ENCODE measurements at places on chromosomes 6 and 20.

- no peak for DNase-seq
These were observed 149.4 kb downstream of the ELOVL4 start for GRCh38 chr6:79797912-79798311.

GRCh38 chr6:15582499-15582898 is 80.3 kb downstream of the DTNBP1 start:
- DNase-seq: no peak

DNA sequence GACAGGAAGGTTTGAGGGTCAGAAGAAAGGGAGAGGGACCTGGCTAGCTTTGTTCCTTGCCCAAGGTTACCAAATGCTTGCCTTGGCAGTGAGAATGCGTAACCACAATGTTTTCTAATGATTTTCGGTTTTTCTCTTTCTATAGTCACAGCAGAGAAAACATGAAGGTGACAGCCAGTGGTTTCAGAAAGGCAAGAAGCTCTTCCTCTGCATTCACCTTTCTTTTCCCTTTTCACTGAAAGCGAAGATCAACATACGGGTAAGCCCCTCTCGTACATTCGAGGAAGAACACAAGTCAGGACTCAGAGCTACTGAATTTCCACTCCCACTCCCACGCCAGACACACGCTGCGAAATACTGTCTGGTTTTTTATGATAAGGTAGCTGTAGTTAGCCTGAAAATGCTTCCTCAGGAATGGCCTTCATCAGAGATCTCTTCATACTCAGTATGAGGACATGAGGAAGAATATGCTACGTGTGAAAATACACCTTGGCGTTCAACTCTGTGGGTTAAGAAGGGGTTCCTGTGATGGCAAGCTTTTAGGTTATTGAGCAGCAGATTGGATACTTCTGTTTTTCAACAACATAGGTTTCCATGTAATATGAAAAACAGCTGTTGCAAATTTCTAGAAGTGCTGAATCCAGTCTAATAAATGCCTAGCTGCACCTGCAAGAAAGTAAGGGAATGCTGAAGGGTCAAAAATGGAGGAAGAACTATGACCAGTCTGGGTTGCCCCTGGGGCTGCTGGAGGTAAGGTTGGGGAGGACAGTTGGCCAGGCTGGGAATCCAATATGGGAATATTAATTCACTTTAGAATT is 7.4 kb upstream of the CD83 start:
- no peak for DNase-seq

GRCh38 chr6:12371151-12371550 is 81.0 kb downstream of the EDN1 start:
- DNase-seq: no peak

DNA sequence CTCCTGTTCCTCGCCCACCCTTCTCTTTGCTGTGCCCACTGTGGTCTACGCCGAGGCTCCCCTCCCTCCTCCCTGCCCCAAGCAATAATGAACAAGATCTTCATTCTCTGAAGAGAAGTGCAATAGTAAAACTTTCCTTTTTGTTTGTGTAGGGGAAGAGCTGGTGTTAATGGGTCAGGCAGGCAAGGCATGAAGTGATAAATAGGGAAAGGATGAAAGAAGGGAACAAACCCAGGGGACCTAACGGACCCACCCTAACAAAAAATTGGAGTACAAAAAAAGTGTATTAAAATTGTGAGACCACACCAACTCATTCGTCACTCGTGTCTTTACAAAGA is 66.9 kb downstream of the ZBTB2 start:
- no peak for DNase-seq

DNA sequence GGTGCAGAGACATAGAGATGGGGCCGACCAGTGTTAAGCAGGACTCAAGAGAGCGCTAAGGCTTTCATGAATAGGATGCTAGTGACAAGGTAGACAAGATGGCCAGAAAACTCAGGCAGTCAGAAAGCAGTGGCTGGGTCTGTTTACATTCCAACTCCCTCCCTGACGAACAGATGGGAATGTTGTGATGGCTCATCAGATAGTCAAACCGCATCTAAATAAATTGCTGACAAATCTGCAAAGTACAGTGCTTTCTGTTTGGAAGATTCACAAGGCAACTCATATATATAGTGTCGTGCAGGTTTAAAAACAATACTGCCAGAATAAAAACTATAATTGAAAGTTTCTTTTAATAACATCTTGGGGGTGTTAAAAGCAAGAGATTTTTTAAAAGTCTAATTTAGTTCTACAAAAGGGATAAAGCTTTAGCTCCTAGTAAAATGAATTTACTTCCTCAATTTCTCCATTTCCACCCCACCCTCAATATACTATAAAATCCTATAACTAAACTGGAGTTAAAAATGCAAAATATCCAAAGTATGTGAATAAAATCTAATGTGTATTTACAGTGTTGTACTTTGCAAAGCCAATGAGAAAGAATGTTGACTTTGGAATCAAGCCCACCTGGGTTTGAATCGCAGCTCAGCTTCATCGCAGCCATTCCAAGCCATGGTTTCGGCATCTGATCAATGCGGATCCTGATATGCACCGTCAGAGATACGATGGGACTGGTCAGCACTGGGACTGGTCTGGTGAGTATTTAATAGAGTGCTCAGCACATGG is 247.3 kb upstream of the PDE10A start:
- DNase-seq: no peak

- DNase-seq: no peak
These were observed 34.3 kb upstream of the RNF144B start for GRCh38 chr6:18352842-18353241.

DNA sequence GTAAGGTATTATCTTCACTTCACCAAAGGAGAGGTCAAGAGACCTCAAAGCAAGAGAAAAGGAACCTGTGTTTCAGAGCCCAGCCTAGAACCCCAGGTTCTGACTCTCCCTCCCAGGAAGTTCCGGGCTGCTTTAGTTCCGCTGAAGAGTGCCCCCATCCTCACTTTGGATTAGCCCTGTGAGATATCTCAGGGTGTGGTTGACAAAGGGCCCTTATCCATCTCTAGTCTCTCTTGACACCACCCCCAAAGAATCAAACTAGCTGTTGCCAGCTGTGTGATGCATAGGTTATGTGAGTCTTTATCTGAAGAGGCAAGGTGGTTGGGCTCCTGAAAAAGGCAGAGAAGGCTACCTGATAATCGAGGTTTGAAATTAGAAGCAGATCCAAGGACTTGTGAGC is 20.6 kb downstream of the BRPF3 start:
- DNase-seq: no peak

- DNase-seq: no peak
These were observed 80.2 kb upstream of the PRDM1 start for GRCh38 chr6:106005954-106006353.

GRCh38 chr6:56514395-56514794 is 128.3 kb downstream of the DST start:
- no peak for DNase-seq

- DNase-seq: peak; percentile 40
These were observed at the start of gene COMMD7 for GRCh38 chr20:32743237-32744112. Gene COMMD7, minus strand, starts transcription at chr20:32743467. Its CDS starts 76 bp downstream, at chr20:32743391.

DNA sequence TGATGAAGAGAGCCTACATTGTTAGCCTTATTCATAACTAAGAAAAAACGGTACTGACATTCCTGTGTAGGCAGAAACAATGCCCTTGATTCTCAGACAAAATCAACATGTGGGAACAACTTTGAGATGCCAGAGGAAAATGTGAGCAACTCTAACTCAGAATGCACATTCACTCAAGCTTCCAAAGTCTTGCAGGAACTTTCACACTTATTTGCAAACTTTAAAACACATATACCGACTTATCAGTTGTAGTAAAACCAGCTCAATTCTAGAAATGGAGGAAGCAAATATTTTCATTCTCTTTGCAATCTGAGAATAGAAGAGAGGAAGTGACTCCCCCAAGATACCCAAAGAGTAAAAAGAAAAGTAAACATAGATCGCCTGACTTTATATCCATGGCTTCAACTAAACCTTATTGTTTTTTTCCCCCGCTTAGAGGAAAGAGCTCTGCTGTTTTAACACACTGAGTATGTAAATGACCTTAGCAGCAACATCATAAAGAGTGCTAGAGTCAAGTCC is 117.6 kb downstream of the EPB41L2 start:
- DNase-seq: no peak

GRCh38 chr6:20658516-20658915 is 124.3 kb downstream of the CDKAL1 start:
- no peak for DNase-seq

DNA sequence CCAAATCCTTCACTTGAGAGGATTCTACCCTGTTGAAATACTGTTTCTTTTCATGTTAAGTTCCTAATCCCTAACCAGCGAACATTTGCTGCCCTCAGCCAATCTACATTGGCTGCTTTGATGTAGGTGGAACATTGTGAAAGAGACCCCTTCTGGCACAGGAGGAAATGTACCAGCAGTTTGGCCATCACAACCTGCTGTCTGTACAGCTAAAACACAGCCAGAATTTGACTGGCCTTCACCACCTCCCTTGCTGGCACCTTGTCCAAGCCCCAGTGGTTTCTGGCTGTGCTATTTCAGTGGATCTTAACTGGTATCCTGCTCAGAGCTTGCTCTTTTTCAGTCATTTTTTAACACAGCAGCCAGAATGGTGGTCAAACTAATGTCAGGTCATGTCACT is 202.1 kb upstream of the EPHA7 start:
- no peak for DNase-seq

GRCh38 chr6:111201244-111201554 is 113.9 kb downstream of the SLC16A10 start:
- no peak for DNase-seq

DNA sequence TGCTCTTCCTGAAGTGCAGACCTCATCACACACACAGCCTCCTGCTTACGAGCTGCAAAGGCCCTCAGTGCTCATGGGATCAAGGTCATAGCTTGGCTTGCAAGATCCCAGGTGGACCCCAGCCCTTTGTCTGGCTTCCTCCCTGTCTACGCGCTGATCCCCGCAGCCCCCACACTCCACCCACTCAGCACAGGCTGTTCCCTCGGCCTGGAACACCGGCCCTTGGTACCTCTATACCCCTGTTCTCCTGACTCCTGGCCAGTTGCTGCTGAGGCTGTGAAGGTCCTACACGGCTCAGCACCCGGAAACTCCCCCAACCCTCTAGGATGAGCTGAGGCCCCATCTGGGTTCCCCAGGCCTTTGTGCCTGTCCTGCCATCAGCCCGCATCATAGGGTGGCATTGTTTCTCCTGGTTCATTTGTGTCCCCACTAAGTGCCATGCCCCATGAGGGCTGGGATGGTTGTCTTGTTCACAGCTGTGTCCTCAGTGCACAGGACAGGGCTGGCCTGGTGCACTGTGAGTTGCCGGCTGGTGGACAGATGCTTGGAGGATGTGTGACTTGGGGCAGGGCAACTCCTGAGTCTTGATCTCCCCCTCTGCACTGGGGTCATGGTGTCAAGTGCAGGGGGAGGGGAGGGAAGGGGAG is 57.0 kb downstream of the ADNP start:
- no peak for DNase-seq

GRCh38 chr20:56247954-56248782 is at the start of gene MC3R:
Gene MC3R, plus strand, starts transcription at chr20:56248732. Its CDS starts 112 bp downstream, at chr20:56248844.
- peak; percentile 6 for DNase-seq

DNA sequence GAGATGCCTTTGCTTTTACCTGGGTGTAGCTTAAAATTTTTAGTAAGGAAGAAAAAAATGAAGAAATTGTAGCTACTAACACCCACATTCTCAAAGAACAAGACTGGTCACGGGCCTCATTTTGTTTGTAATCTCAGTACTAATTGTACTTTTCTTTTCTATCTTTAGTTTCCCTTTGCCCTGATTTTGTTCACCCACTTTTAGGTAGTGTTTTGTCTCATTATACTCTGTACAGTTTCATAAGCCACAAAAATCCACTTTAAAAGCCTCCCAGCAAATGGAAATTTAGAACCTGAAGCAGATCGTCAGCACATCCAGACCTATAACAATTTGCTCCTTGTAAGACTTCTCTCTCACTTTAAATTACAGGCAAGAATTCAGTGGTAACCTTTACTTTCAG is 43.3 kb downstream of the TP53INP2 start:
- DNase-seq: no peak

DNA sequence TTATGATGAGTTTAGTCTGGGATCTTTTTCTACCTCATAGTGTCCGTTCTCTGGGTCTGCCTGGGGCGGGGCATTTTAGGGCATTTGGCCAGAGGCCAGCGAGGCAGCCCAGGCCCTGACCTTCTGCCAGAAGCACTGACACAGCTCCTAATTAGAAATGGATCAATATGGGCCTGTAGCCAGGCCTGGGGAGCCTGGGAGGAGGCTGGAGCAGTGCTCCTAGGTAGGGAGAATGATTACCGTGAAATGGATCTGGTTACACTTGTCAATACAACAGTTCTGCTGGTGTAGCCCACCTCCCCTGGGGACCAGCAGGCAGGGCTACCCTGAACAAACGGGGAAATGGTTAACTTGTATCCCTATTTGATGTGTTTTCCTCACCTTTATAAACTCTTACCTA is 23.0 kb downstream of the RALY start:
- DNase-seq: no peak

- DNase-seq: no peak
These were observed 49.4 kb upstream of the CARMIL1 start for GRCh38 chr6:25229671-25230321.

DNA sequence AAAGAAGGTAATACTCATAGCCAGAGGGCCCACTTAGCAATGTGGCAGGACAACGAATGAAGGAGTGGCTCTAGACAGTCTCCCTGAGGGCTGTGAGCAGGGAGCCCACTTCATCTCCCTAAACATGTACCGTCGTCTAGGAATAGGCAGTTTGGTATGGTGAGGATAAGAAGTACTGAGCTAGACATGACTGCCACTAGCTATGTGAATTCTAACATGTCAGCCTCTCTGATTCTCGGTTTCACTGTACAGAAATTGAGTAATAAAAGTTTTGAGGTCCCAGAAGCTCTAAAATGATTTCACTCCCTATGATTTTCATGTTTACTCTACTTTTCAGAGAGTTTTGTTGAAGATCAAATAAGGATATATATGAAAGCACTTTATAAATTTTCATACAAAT is 107.1 kb downstream of the AHI1 start:
- no peak for DNase-seq

GRCh38 chr6:25882051-25882496 is 8.0 kb upstream of the SLC17A3 start:
- no peak for DNase-seq

- no peak for DNase-seq
These were observed 950 bp downstream of the KCTD20 start for GRCh38 chr6:36443471-36444428.

GRCh38 chr6:144316862-144317195 is 31.7 kb downstream of the UTRN start:
- no peak for DNase-seq

- DNase-seq: no peak
These were observed 45.6 kb upstream of the RAB23 start for GRCh38 chr6:57267586-57268293.

DNA sequence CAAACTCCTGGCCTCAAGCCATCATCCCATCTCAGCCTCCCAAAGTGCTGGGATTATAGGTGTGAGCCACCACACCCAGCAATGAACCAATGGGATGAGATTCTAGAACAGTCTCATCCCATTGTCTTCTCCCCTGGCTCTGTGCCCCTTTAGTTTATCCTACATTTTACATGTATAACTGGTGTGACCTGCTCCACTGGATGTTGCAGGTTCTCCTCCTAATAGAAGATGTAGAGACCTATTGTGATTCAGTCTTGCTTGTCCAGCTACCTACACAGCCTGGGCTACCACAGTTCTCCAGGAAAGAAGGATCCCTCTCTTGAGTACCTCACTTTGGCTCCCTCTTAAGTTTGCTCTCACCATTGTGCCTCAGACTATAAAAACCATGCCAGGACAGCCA is 2.0 kb upstream of the FKBPL start:
- DNase-seq: no peak

GRCh38 chr6:34598712-34599111 is 42.6 kb upstream of the SPDEF start:
- no peak for DNase-seq

Measured in activated CD4-positive, alpha-beta T cell treated with anti-CD3 and anti-CD28 coated beads, Interleukin-2, amount 50 U/mL, for 24 hours (primary cell).